ENCODE measurements at places on chromosomes 3 and 15.

- no peak for DNase-seq
Measured at GRCh38 chr3:20154928-20155327, 31.1 kb downstream of the SGO1 start.

- DNase-seq, result no peak
Measured at GRCh38 chr3:36372534-36372935, 7.8 kb upstream of the STAC start.

DNA sequence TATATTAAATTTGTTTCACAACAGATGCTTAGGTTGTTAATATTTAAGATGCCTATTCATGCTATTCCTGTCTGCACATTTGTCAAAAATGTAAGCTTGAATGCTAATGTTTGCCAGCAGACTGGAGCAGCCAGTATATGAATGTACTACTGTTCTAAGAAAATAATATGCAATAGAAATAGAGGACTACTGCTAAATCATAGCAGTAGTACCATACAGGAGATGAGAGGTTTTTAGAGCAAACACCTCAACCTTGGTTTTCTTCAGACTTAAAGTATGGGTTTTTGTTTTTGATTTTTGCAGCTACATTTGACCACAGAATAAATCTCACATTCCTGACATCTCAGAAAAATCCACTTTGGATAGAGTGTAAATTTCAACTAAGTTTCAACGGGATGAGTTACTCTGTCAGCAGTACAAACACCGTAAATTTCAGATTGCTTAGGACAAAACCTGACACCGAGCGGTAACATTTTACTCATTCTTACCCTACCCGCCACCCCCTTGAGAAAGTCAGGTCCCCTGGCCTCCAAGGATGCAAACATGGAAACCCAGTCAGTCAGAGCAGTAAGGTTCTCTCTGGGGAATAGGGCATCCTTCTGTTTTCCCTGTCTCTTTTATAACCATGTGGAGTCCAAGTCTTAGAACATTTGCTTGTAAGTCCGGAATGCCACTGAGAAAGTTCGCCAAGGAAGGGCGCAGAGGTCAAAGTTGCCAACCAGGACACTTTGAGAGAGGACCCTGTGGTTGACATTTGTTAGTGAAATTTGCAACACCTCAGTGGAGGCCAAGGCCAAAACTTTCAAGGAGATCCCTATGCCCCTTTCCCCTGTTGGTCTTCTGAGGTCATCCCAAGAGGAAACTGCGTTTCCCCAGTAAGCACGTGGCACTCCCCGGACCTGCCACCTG, 17.9 kb upstream of the SATB1 start:
- no peak for DNase-seq

DNA sequence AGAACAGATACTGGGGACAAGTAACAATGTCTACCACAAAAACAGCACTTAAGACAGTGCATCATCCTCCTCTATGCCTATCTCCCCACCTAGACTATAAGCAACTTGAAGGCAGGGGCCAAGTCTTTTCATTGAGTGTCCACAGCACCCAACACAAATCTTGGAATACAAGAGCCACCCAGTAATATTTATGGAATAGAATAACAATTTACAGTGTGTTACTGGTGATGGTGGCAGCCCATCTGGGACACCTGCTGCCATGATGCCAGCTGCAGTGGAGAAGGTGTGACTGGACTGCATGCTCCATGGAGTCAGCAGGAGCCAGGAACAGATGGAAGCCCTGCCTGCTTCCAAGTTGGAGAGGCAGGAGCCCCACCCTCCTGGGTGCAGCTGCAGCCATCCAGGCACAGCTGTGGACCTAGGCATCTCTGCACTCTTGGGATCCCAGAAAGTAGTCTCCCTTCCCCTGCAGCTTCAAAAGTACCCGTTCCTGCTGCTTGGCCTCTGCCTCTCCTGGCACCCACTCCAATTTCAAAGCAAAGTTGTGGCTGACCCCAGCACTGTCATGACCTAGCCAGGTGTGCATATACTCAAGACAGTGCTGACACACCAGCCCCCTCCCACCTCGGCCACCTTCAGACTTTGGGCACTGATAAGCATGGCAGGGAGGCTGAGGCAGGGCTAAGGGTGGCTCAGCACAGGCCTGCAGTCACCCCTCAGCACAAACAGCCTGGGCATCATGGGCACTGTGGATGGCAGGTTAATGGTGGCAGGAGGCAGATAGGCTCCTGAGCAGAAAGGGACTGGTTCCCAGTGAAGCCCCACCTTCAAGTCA, 94.5 kb downstream of the TPRA1 start:
- no peak for DNase-seq

- no peak for DNase-seq
Measured at GRCh38 chr3:168876346-168877035, 780.8 kb upstream of the GOLIM4 start.

GRCh38 chr15:71103102-71103676, 12.1 kb upstream of the THSD4 start:
- DNase-seq, result no peak

GRCh38 chr3:129918461-129918860, 24.9 kb upstream of the TMCC1 start:
- no peak for DNase-seq

DNA sequence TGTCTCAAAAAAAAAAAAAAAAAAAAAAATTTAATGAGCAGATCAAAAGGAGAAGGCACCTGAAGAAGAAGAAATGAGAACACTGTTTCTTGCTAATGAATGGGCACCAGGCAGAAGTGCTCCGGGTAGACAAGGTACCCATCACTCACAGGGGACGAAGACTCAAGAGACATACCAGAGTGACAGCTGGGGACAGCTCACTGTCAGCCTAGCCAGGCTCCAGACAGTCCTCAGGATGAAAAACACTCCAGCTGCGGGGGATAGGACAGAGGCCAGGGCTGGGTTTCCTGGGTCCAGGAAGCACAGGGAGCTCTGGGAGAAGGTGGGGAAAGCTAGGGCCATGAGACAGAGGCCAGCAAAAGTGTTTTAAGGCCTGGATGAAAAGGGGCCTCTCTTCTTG, 48.5 kb upstream of the PARL start:
- no peak for DNase-seq

DNA sequence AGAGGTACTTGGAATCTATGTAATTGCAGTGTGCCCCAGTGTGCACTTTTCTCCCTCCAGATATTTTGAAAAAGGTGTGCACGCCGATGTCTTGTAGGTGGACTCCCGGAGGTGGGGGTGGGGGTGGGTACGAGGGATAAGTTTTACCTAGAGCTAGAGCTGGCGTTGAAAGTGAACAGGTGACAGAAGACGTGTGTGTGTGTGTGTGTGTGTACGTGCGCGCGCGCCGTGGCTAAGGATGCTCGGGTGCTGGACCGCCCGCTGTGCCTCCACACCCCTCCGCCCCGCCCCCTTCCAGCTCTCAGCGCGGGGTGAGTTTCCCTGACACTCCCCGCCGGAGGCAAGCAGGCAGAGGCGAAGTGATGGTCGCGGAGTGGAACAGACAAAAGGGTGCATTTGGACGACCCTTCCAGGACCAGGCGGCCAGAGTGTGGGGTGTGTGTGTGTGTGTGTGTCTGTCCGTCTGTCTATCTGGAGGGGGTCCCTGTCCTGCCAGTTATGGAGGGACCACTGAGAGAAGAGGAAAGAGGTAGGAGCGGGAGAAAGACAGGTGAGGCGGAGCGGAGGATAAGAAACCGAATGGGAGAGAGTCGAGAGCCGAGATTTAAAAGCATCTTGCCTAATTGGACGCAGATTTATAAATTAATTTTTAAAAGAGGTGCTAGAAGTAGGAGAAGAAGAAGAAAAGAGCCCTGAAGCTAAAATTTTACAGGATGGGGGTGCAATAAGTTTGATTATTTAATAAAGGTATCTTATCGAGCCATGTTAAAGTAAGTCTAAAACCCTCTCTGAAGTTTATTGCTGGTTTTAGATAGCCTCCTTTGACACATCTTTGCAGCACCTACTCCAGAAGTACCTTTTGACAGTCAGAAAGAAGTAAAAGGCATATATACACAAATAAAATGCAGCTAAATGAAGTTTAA, 335.8 kb upstream of the THRB start:
- DNase-seq, result no peak

DNA sequence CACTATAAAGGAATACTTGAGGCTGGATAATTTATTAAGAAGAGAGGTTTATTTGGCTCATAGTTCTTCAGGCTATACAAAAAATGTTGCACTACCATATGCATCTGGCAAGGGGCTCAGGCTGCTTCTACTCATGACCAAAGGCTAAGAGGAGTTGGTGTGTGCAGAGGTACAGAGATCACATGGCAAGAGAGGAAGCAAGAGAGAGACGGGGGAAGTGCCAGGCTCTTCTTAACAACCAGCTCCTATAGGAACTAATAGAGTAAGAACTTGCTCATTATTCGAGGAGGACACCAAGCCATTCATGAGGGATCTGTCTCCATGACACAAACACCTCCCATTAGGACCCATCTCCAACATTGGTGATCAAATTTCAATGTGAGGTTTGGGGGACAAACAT, 6.0 kb upstream of the FNDC3B start:
- DNase-seq, result no peak
